ENCODE measurements at places on chromosomes 11 and 22. TPM values are rescaled to one million over a fixed set of nuclear protein-coding genes. Genes with fewer than 3 reads are reported as not detected.

FAM227A gene
- total RNA-seq: 3.1 TPM

PHETA2 gene
- total RNA-seq: 20.4 TPM

OR8J3 gene
- total RNA-seq: not detected

- H3K27me3 ChIP-seq: no peaks in the 10 kb centered on the region
- H3K36me3 ChIP-seq: no peaks in the 10 kb centered on the region
- H3K27ac ChIP-seq: no peak overlapping the region
- no peak overlapping the region for H3K4me3 ChIP-seq
- no peak for DNase-seq
- H3K4me1 ChIP-seq: no peaks in the 10 kb centered on the region
These were observed 46.5 kb downstream of the MYO7A start for GRCh38 chr11:77174559-77174958.

- H3K27ac ChIP-seq: no peak overlapping the region
- DNase-seq: no peak
- no peak overlapping the region for H3K4me3 ChIP-seq
- no peaks in the 10 kb centered on the region for H3K4me1 ChIP-seq
These were observed 17.9 kb downstream of the SEC14L3 start for GRCh38 chr22:30453731-30454510.

- no peak for DNase-seq
- H3K27me3 ChIP-seq: no peaks in the 10 kb centered on the region
- peaks cover 14% of the 10 kb centered on the region for H3K4me1 ChIP-seq
- H3K4me3 ChIP-seq: no peak overlapping the region
- H3K27ac ChIP-seq: no peak overlapping the region
These were observed 20.5 kb downstream of the UBE2L3 start for GRCh38 chr22:21587803-21588611.

GRCh38 chr11:77054084-77054483, 12.7 kb upstream of the CAPN5 start:
- no peaks in the 10 kb centered on the region for H3K4me1 ChIP-seq
- no peak overlapping the region for H3K27ac ChIP-seq
- DNase-seq: no peak
- no peak overlapping the region for H3K4me3 ChIP-seq
- H3K27me3 ChIP-seq: no peaks in the 10 kb centered on the region

DNA sequence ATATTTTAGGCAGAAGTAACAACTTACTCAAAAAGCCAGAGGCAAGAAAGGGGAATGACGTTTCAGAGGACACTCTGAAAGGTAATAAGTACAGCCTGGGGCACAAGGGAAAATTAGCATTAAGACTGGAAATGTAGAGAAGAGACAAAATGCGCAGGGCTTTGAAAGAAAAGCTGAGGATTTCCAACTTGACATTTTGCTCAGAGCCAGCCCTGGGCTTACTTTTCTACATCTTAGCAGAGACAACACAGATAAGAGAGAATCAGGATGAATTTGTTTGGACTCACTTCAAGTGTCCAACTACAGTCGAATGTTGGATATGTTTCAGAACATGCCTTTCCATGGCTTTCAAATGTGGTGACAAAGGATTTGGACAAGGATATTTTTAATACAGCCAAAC, 808.9 kb upstream of the LUZP2 start:
- H3K4me3 ChIP-seq: no peak overlapping the region
- H3K27me3 ChIP-seq: no peaks in the 10 kb centered on the region
- H3K36me3 ChIP-seq: no peaks in the 10 kb centered on the region
- no peaks in the 10 kb centered on the region for H3K4me1 ChIP-seq
- no peak for DNase-seq
- no peak overlapping the region for H3K27ac ChIP-seq

DNA sequence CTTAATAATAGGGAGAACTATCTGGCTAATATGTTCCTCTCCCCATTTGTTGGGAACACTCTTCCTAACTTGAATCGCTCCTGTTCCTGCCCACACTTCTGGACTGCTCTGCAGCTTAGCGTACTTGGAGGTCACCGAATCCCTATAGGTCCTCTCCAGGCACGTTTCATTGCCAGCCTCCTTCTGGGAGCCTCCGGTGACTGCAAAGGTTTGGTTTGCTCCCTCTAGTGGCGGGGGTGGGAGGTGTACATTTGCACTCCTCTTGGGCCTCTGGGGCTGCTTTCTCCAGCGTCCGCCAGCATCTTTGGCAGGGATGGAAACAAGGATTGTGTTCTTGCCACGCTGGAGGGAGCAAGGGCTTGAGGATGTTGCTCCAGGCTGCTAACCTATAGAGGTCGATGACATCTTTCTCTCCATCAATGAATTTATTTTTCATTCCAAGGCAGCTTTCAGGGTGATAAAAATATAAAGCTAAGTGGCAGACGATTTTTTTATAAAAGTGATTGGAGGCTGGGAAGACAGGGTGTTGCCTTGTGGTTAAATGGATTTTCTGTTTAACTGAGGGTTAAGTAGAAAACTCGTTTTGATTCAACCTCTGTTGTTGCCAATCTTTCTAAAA, 48.7 kb downstream of the TSPAN18 start:
- H3K27ac ChIP-seq: no peak overlapping the region
- DNase-seq: no peak
- H3K4me3 ChIP-seq: no peak overlapping the region
- H3K36me3 ChIP-seq: no peaks in the 10 kb centered on the region

Measured in left lung (tissue), 14 donors.